ENCODE measurements at places on chromosomes 1 and 21.
A peak's percentile ranks its signal among the peaks of the same experiment; 100 is the strongest.

- no peak for DNase-seq
Measured at GRCh38 chr1:47417170-47418044, 1.3 kb downstream of the FOXE3 start.

GRCh38 chr1:8373581-8374241, 55.8 kb downstream of the SLC45A1 start:
- no peak for DNase-seq

DNA sequence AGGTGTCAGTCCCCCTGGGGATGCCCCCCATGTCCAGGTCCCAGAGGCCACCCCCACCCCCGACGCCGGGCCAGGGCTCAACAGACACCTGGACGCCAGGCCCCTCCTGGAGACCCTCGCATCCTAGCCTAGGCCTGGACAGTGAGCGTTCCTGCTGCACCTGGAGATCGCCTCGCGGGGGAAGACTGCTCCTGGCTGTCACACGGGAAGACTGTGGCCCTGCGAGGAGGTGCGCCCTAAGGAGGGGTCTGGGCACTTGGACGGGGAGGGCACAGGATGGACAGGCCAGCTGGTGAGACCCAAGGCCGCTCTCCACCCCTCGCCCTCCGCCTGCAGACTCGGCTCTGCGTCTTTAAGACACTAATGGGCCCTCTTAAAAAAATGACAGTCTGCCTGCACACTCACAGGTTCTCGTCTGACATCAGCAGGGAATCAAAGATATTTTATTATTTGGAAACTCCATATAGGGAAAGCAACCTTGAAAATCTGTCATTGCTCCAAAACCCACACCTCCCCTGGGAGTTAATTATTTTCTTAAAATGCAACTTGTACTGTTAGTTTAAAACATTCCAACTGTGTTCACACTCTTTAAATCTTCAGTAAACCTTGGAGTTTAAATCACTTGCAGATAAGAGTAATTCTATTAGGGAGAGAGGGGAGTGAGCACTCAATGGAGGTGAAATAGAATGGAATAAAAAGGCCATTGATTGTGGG, 45.6 kb upstream of the ACTRT2 start:
- DNase-seq: no peak

- DNase-seq: no peak
Measured at GRCh38 chr1:229101011-229101871, 169.7 kb upstream of the RAB4A start.

DNA sequence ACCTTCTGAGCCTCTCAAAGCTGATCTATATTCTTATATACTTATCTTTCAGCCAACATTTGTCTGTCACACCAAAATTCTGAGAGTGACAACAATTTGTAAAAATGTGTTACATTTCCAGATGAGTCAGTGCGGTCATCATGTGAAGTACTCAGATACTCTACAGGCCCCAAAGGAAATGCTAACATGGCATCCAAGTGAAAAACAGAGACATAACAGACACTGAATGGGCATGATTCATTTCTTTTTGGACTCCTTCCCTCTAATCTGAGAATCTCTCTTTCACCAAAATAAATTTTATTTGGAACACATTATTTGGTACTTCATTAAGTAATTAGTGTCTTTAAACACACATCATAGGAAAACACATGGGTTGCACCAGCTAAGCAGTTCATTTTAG, 96.6 kb downstream of the SLC44A5 start:
- no peak for DNase-seq

DNA sequence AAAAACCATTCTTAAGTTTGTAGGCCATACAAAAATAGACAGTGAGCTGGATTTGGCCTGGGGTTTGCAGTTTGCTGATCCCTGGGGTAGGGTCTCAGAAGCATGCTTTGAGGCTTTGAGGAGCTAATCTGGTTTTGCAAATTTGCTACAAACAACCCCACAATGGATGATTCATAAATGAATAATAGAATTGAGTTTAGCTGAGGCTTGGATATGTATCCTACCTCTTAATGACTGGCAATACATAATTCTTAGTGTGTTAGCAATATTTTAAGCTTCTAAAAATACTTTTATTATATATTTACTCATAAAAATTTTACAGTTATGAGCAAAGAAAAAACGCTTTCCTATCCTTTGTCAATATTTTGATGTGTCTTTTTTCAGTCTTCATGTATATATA, 50.6 kb downstream of the ROR1 start:
- DNase-seq: no peak

- no peak for DNase-seq
Measured at GRCh38 chr21:42214921-42215320, 4.0 kb upstream of the ABCG1 start.

- peak; percentile 40 for DNase-seq
Measured at GRCh38 chr1:197356723-197357533, 88.9 kb downstream of the CRB1 start.

- DNase-seq: no peak
Measured at GRCh38 chr1:230099465-230099864, 32.4 kb downstream of the GALNT2 start.

Data from common myeloid progenitor, CD34-positive (primary cell).